Central memory CD8-positive, alpha-beta T cell (primary cell): ENCODE measurements at places on chromosomes 2 and 18.
A peak's percentile ranks its signal among the peaks of the same experiment; 100 is the strongest.

DNA sequence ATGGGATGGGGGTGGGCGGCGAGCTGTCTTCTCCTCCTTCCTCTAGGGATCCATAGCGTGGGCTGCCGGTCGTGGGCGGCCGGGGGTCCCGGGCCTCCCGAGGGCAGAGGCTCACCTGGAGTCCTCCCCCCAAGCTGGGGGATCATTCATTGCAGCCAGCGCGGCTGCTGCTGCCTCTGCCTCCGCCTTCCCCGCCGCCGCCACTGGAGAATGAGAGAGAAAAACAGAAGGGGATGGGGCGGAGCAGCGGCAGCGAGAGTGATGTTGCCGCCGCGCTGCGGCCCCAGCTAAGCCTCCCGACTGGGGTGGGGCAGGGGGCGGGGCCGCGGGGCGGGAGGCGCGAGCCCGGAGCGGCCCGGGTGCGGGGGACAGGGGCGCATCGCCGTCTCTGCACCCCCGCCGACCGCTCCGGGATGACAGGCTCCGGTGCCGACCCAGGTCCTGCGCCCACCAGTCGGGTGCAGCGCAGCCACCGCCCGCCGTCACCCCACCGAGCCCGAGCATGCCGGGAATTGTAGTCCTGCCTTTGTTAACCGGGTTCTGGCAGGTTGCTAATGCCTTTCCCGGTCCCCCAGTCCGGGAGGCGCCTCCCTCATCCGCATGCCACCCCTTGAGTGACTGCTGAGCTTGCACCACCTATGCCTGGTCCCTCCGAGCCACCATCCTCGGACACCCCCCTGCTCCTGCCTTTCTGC, at the start of gene KIF3C:
KIF3C (minus strand) TSS at position 225 of the 695 bp plus-strand sequence. CDS start 580 bp downstream, outside the sequence.
- peak; percentile 47 for DNase-seq

GRCh38 chr2:45706033-45706432, 54.6 kb downstream of the PRKCE start:
- no peak for DNase-seq

DNA sequence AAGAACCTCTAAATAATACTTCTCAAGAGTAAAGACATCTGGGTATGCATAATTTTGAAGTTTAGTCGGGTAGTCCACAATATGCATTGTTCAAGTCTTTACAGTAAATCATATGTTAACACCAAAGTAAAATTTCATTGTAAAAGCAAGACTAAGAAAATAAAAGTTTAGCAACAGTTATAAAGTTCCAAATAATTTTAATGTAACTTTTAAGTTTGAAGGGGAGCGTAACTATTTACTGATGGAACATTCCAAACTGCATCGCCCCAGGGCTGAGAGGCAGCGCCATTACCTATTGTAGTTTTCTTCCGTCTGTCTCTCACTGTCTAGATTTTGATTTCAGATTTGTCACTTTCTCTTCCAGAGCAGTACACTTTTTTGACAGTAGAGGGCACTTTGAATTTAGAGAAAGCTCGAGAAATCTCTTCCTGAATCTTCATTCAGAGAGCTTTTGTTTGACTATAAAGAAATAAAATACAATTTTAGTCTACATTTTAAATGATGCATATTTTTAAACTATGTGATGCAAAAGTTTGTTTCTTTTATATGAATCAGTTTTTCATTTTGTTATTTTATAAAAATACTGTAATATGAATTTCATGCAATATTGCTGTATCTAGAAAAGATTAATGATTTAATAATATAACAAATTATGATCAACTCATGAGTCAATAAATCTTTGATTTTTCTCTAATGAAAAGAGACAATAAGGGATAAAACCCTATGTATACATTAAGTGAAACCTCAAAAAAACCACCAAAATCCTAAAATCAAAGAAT, 389.8 kb downstream of the FIGN start:
- no peak for DNase-seq

- DNase-seq: no peak
These were observed 14.9 kb upstream of the SLC39A10 start for GRCh38 chr2:195642027-195642678.

DNA sequence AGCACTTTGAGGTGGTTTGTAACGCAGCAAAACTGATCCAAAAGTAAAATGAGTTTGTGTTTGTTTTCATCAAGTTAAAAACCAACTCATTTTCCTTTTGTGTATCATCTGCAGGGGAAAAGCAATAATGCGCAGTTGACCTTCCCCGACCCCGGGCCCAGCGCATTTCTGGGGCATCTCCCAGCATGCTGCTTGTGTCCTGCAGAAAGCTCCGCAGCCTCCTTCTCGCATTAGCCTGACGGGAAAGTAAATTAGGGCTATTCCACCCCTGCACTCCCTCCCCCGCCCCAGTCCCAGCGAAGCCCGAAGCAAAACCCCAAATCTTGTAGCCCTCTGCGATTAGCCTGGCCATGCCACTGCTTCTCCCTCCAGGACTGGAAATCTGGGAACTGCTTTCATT, 82.0 kb upstream of the PPM1B start:
- no peak for DNase-seq

GRCh38 chr2:173865971-173866873, 99.0 kb downstream of the SP3 start:
- DNase-seq: no peak

- no peak for DNase-seq
These were observed 29.0 kb upstream of the EPAS1 start for GRCh38 chr2:46268196-46268595.

GRCh38 chr2:79935771-79936657, 368.5 kb downstream of the LRRTM1 start:
- no peak for DNase-seq

GRCh38 chr2:229089776-229090175, 181.3 kb downstream of the PID1 start:
- no peak for DNase-seq

DNA sequence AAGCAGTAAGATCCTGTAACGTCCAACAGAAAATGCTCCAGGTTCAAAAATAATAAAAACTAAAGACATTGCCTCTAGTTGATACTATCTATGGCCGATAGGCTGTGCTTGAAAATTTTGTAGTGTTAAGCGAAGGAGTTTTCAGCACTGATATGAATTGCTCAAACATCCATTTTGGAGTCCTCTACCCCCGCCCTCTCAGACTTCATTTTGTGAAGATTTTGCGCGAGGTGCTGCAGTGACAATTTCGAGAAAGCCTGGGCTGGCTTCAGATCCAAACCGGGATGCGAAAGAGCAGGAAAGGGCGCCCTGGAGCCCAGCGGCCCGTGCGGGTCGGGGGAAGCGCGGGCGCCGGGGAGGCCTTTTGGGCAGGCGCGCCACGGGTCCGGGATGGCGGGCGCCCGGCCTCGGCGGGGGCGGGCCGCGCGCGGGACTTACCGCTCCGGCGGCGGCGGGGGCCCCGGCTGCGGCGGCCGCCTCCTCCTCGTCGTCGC, 1.8 kb downstream of the SP3 start:
- DNase-seq: peak; percentile 67

- no peak for DNase-seq
These were observed 304.8 kb upstream of the CCDC68 start for GRCh38 chr18:55264108-55264507.

DNA sequence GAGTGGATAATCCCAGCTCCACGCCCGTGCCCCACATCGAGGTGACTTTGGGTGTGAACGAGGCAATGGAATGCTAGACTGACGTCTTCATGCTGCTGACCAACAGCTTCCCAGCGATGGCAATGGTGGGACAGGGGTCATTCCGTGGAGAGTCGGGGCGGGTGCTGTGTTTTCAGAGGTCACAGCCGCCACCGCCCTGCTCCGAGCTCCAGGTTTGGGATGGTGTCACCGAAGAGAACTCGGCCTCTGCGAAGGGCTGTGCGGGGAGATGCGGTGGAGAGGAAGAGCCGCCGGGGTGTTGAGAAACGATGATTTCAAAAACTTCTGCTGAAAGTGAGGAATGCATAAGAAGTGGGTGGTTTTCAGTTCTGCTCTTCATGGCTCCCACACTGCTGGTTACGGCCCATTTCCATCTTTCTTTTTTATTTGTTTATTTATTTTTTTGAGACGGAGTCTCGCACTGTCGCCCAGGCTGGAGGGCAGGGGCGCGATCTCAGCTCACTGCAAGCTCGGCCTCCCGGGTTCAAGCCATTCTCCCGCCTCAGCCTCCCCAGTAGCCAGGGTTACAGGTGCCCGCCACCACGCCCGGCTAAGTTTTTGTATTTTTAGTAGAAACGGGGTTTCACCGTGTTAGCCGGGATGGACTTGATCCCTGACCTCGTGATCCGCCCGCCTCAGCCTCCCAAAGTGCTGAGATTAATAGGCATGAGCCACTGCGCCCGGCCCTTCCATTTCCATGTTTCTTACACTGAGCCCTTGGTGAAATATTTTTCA, 142.6 kb downstream of the RTP5 start:
- DNase-seq: no peak

DNA sequence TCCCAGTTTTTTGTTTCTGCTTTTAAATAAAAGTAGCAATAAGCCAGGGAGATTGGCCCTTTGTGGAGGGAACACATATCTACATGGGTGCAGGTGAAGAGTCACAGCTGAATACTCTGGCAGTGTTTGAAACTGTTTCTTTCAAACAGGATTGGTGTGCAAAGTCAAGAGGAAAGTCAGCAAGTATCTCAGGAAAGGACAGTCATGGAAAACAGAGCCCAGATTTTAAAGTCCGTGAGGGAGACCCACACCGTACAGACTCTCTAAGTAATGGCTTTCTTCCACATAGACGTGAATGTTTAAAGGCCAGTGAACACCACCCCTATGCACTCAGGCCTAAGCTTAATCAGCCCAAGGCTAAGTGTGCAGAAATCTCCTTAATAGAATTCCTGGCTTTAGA, 95.3 kb downstream of the GFPT1 start:
- DNase-seq: no peak

DNA sequence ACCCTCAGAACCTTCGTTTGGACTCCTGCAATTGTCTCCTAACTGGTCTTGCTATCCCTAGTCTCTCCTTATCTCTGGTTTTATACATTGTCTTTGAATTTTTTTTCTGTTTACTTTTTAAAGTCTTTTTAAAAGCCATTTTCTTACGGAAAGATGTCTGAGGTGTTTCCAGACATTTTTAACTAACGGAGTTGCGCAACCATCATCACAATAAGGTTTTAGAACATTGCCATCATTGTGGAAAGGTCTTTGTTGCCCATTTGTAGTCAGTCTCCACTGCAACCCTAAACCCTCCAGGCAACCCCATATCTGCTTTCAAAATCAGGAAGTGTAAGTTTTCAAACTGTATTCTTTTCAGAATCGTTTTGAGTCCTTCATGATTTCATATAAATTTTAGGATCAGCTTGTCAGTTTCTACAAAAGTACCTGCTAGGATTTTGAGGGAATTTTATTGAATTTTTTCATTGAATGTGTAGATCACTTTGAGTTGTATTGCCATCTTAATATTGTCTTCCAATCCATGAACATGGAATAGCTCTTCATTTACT, 46.3 kb downstream of the ANKRD12 start:
- DNase-seq: no peak

- no peak for DNase-seq
These were observed 278.4 kb downstream of the NEDD4L start for GRCh38 chr18:58322464-58322863.

- DNase-seq: no peak
These were observed 237.3 kb upstream of the THUMPD2 start for GRCh38 chr2:40016151-40016885.

GRCh38 chr2:197867624-197868023, 63.2 kb downstream of the PLCL1 start:
- no peak for DNase-seq

DNA sequence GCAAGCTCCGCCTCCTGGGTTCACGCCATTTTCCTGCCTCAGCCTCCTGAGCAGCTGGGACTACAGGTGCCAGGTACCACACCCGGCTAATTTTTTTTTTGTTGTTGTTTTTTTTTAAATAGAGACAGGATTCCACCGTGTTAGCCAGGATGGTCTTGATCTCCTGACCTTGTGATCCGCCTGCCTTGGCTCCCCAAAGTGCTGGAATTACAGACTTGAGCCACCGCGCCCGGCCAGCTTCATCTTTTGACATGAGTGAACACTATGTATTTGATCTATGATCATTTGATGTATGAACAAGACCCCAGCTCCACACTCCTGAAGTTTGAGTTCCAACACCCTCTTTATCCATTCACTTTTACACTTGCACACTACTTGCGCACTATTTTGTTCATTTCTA, 43.4 kb upstream of the LPIN2 start:
- DNase-seq: no peak

GRCh38 chr18:54416436-54416835, 58.7 kb downstream of the C18orf54 start:
- DNase-seq: no peak

- DNase-seq: no peak
These were observed 199.7 kb downstream of the PTPRM start for GRCh38 chr18:7766817-7767216.

DNA sequence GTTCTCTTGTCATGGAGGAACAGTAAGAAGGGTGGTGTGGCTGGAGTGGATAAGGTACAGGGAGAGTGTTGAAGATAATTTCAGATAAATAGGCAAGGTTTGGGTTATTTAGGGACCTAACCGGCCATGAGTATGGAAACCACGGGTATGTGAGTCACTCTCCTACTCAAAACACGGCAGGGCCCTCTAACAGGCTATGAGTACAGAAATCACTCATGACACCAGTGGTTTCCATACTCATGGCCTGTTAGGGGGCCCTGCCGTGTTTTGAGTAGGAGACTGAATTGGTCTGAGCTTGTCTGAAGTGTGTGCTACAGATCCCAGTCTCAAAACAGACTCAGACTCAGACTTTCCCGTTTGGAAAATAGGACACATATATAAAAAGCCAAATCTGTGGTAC, 428.4 kb upstream of the HNMT start:
- no peak for DNase-seq

- no peak for DNase-seq
These were observed 8.4 kb upstream of the C2orf72 start for GRCh38 chr2:231028889-231029288.

- DNase-seq: no peak
These were observed 1.9 kb upstream of the WDR75 start for GRCh38 chr2:189439342-189439741.

DNA sequence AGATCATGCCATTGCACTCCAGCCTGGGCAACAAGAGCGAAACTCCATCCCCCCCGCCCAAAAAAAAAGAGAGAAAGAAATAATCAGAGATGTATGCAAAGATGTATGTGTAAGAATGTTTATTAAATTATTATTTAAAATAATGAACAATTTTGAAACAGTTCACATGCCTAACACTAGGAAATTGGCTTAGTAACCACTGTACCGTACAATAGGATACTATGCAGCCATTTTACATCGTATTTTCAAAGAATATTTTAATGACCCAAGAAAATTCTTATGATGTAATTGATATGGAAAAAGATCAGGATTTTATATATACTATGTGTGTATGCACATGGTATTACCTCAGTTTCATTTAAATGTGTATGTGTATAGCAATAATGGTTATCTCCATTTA, 190.5 kb downstream of the ZFP36L2 start:
- DNase-seq: no peak
